Kidney tubule cell (primary cell): ENCODE measurements at places on chromosomes 7 and 10.

DNA sequence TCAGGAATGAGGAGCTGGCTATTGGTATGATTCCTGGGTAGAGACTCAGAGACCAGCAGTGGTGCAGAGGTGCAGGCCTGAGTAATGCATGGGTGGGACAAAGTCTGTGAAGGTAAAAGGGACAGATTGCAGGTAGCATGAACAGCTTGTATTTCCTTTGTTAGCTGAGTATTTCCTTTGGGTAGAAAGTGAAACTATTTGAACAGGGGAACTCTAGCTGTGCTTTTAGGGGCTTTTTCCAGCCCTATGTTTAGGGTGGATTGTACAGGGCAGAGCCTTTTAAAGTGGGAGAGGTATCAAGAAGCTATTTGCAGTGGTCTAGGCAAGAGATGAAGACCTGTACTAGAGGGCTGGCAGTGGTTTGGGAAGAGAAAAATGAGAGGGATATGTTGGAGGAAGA lies 739.9 kb downstream of the REEP3 start:
- no peak for DNase-seq

- DNase-seq: no peak
Measured at GRCh38 chr10:113071446-113071845, 121.4 kb downstream of the TCF7L2 start.

- DNase-seq: no peak
Measured at GRCh38 chr7:57414415-57414814, 35.6 kb upstream of the ZNF716 start.

GRCh38 chr7:16431646-16432424 lies 10.5 kb upstream of the CRPPA start:
- peak; percentile 53 for DNase-seq
